Urothelium cell line (cell line): ENCODE measurements at places on chromosomes 3 and 15.

DNA sequence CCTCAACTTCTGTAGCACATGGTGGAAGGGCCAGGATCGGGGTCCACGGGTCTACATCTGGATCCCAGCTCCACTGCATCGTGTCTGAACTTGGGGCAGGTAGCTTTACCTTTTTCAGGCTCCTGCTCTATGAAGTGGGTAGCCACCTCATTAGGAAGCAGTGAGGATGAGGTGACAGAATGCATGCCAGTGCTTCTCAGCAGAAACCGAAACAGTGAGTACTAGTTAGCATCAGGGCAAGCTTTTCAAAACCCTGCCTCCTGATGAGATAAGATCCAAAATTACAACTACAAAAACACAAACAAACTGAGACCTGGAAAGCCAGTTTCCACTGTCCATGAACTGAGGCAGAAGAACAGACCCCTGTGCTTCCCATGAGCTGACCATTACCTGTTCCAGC, 77.4 kb downstream of the ANXA2 start:
- DNase-seq: no peak

DNA sequence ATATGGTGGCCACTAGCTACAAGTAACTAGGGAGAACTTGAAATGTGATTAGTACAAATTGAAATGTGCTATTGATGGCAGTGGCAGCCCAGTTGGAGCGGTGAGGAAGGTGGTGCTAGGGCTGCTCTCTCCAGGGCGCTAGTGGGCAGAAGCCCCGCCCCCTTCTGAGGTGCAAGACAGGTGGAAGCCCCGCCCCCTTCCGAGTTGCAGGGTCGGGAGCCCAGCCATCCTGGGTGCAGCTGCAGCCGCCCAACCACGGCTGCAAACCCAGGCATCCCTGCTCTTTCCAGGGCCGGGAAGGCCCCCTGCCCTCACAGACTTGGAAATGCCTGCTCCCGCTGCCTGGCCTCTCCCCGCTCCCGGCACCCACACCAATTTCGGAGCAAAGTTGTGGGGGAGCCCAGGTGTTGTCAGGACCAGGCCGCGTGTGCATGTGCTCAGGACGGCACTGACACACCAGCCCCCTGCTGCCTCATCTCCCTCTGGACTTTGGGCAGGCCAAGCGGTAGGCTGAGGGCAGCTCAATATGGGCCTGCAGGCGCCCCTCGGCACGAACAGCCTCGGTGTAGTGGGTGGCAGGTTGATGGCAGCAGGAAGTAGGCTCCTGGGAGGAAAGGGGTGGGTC, 10.0 kb downstream of the ATR start:
- no peak for DNase-seq

- no peak for DNase-seq
Observed at GRCh38 chr3:121152573-121152972, 244.6 kb downstream of the STXBP5L start.

DNA sequence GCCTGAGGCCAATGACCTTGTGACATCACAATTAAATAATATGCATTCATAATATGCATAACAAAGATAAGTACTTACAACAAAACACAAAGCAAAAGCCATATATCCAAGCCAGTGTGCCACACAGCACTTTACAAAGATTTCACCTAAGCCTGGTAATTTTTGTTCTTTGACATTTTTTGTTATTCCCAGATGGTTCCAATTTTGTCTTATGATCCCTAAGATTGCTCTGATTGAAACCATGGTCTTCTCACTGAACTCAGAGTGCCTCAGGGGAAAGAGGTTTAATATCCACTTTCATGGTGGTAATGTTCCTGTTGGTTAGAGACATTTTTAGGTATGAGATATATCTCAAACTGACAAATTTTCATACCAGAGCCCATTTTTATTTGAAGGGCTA, 29.1 kb downstream of the RETNLB start:
- no peak for DNase-seq

DNA sequence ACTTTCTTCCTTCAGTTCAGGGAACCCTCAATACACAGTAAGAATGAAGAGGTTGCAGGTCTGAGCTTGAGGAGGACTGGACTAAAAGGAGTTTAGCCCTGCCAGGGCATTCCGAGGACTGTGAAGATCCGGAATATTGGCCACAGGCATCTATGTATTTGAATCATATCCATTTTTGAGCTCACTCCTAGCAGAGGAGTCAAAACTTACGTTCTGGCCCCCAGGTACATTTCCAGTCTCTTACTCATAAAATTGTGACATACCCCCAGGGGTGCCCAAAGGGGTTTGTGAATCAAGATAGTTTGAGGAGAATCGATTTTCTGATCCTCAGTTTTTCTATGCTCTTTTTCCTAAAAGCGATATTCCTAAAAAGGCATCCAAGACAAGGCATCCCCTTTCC, 27.6 kb upstream of the SRP14 start:
- DNase-seq: no peak

DNA sequence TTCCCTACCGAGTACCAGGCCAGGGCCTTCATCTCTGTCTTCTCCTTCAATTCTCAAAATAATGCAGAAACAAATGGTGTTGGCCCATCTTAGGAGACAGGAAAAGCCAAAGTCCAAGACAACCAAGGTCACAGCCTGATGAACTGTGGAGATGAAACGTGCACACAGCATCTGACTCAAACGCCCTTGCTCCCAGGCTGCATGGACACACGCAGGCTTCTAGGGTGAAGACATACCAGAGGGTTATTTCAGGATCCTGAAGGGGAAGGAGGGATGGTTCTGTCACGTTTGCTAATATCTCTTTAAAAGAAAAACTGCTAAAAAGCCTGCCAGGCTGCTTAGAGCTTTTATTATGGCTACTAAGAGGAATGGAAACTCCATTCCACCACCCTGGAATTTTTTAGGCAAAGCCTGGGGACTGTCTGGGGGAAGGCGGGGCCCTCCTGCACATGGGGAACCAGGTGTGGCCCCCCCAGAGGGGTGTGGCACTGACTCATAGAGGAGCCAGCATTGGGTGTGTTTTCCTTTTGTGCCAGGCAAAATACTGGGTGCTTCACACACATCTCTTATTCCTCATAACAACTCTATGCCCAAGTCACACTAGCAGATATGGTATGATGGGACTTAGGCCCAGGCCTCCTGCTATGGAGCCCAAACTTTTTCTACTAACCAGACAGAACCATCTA, 62.9 kb downstream of the UMPS start:
- DNase-seq: no peak

DNA sequence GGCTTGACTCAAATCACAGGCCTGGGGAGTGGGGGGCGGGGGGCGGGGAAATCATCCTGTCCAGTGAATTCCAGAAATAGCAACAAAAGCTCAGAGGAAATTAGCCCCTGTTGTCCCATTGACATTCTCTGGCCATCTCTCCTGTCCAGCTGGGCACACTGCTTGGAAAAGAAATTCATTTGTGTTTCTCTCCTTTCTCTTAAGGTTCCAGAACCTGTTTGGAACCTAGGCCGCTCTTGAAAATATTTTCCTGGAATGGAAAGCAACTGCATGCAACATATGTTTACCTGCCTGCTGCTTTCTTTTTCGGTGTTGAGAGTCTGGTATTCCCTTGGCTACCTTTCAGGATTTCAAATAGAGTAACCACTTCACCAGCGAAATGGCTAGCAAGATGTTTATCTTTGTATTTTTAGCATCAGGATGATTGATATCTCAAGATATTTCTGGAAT, 169.0 kb downstream of the GHSR start:
- no peak for DNase-seq
